ENCODE measurements at places on chromosomes 4 and X. TPM values are rescaled to one million over a fixed set of nuclear protein-coding genes. Genes with fewer than 3 reads are reported as not detected.

GRCh38 chr4:72895408-72895807 lies 174.1 kb downstream of the COX18 start:
- no peak overlapping the region for H3K27ac ChIP-seq
- no peaks in the 10 kb centered on the region for H3K36me3 ChIP-seq

DNA sequence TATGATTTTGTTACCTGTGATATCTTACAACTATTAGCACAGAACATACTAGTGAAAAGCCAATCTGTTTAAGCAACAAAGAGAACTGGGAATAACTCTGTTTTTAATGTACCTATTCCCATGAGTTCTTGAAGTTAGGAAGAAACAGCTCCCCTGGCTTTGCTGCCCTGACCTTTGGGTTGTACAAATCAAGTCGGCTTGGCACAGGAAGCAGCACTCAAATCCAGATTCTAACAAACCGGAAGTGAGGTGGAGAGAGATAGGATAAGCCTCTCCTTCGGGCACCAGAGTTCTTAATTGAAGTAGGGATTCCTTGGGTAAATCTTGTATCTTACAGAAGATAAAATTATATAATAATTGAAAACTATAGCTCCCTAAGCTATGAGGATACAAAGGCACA lies 144.8 kb upstream of the CPEB2 start:
- H3K36me3 ChIP-seq = no peaks in the 10 kb centered on the region
- H3K27ac ChIP-seq = no peak overlapping the region
- no peak for DNase-seq
- no peaks in the 10 kb centered on the region for H3K27me3 ChIP-seq
- no peak overlapping the region for H3K4me3 ChIP-seq

DNA sequence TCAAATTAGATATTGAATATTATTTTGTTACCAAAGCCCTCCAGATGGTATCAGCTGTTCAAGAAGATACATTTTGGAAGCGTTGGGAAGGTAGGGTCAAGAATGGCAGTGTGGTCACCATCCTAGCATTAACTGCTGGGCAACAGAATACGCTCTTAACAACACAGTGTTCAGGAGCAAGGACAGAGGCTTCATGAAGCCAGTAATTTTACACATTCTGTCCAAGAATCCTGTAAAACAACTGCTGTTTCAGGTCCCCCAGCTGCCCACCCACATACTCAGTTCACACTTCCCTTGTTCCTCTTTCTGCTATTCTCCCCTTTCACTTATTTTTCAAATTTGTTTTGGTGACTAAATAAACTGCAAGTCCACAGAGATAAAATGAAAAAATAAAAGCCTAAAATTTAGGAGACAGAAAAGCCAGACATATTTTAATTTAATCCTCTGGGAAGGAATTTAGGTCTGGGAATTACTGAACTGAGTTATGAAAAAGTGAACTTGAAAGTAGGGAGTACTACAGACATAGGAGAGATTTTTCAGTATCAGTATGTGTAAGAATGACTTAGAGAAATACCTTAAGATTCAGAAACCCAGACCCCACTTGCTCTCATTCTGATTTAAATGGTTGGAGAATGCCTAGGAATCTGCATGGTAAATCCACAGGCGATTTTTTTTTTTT lies 406.7 kb downstream of the MAPK10 start:
- no peaks in the 10 kb centered on the region for H3K36me3 ChIP-seq
- DNase-seq = no peak
- no peak overlapping the region for H3K4me3 ChIP-seq
- no peaks in the 10 kb centered on the region for H3K27me3 ChIP-seq
- no peaks in the 10 kb centered on the region for H3K4me1 ChIP-seq

GRCh38 chr4:176824645-176825366 lies 32.1 kb upstream of the VEGFC start:
- no peak for DNase-seq
- no peak overlapping the region for H3K4me3 ChIP-seq
- H3K27ac ChIP-seq = no peak overlapping the region
- no peaks in the 10 kb centered on the region for H3K36me3 ChIP-seq

GRCh38 chrX:100600340-100600739 lies 15.6 kb downstream of the TNMD start:
- H3K27ac ChIP-seq = no peak overlapping the region
- no peaks in the 10 kb centered on the region for H3K36me3 ChIP-seq
- no peak overlapping the region for H3K4me3 ChIP-seq
- no peaks in the 10 kb centered on the region for H3K4me1 ChIP-seq
- DNase-seq = no peak

DNA sequence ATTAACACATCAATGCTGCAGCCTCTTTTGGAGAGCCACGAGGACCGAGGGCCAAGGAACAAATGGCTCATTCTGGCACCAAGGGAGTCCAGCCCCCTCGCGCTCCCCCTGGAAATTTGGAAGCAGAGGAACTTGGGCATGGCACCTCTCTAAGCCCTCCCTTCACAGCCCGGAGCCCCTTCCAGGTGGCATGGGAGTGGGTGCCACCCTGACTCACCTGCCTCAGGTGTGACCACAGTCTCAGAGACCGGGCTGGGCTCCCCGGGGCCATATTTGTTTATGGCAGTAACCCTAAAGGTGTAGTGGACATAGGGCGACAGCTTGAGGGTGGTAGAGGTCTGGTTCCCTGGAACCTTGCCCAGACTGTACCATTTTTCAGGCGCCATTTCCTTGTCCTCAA lies 18.8 kb downstream of the L1CAM start:
- no peaks in the 10 kb centered on the region for H3K36me3 ChIP-seq
- no peaks in the 10 kb centered on the region for H3K27me3 ChIP-seq
- no peaks in the 10 kb centered on the region for H3K4me1 ChIP-seq
- H3K27ac ChIP-seq = no peak overlapping the region

GRCh38 chr4:74632634-74633033 lies 161.7 kb downstream of the BTC start:
- H3K27ac ChIP-seq = no peak overlapping the region
- no peaks in the 10 kb centered on the region for H3K27me3 ChIP-seq
- H3K36me3 ChIP-seq = no peaks in the 10 kb centered on the region
- peak; percentile 63 for DNase-seq

GRCh38 chr4:126541820-126542219 lies 1090.9 kb upstream of the INTU start:
- H3K27me3 ChIP-seq = no peaks in the 10 kb centered on the region
- no peak overlapping the region for H3K4me3 ChIP-seq
- H3K4me1 ChIP-seq = no peaks in the 10 kb centered on the region
- no peak overlapping the region for H3K27ac ChIP-seq
- no peak for DNase-seq
- H3K36me3 ChIP-seq = no peaks in the 10 kb centered on the region

GRCh38 chrX:74291577-74291963 lies 12.4 kb upstream of the ZCCHC13 start:
- peak overlapping the region; percentile 94 for H3K4me3 ChIP-seq
- no peaks in the 10 kb centered on the region for H3K27me3 ChIP-seq
- H3K4me1 ChIP-seq = peaks cover 9% of the 10 kb centered on the region
- H3K27ac ChIP-seq = peak overlapping the region; percentile 82

- no peak overlapping the region for H3K4me3 ChIP-seq
- no peak overlapping the region for H3K27ac ChIP-seq
- no peaks in the 10 kb centered on the region for H3K27me3 ChIP-seq
- H3K36me3 ChIP-seq = peaks cover 45% of the 10 kb centered on the region
- no peak for DNase-seq
These were observed 60.8 kb downstream of the USP9X start for GRCh38 chrX:41145920-41146608.

- no peaks in the 10 kb centered on the region for H3K36me3 ChIP-seq
- H3K27me3 ChIP-seq = no peaks in the 10 kb centered on the region
- H3K4me1 ChIP-seq = no peaks in the 10 kb centered on the region
- no peak for DNase-seq
These were observed 22.7 kb downstream of the BST1 start for GRCh38 chr4:15725608-15726007.

DNA sequence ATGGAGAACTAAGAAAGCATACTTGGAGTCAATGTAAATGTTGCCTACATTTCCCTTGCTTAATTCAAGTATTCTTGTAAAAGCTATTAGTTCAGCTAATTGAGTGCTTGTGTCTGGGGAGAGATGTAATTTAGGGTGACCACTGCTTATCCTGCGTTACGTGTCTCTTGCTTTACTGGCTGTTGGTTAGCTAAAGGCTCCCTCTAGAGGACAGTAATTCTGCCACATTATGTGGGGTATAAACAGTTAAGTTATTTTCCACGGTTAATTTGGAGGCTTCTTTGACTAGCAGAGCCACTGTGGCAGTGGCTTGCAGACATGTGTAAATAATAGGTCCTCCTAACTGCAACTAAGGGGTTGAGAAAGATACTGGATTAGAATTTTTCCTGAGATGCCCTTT lies 25.3 kb upstream of the NAF1 start:
- no peaks in the 10 kb centered on the region for H3K36me3 ChIP-seq
- H3K4me3 ChIP-seq = no peak overlapping the region
- H3K27me3 ChIP-seq = no peaks in the 10 kb centered on the region
- H3K27ac ChIP-seq = no peak overlapping the region
- no peak for DNase-seq

DNA sequence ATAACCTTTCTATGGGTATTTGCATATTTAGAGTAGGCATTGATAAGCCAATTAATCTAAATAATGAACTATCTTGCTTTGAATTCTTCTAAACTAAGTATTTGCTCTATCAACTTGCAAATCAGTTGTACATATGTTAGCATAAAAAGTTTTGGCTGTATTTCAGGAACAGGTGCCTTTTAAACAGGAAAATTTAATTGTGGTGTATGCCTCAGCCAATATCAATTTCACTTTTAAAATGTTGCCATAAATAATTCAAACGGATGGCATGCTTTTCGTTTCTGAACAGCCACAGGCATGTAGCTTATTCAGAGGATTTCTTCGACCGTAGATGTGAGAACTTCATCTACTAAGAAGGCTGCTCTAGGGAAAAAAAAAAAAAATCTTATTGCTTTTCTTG lies 99.9 kb downstream of the DCLK2 start:
- no peaks in the 10 kb centered on the region for H3K4me1 ChIP-seq
- no peaks in the 10 kb centered on the region for H3K36me3 ChIP-seq
- no peak for DNase-seq
- no peak overlapping the region for H3K27ac ChIP-seq
- no peaks in the 10 kb centered on the region for H3K27me3 ChIP-seq
- no peak overlapping the region for H3K4me3 ChIP-seq

DNA sequence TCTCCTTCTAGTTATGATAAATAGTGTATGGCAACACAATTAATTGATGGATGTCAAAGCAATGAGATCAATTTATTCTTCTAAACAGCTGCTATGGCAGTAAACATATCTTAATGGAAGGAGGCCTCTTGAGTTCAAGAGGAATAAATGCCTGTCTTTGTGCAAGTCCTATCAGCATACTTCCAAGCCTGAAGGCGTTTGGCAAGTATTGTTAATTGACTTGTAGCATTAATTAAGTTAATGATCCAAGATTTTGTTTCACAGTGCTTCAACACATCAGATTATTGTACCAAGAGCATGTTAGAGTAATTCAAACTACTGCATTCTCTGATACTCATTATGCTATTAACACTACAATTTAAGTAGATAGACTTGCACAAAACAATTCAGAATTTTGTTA lies 144.8 kb downstream of the FAT4 start:
- DNase-seq = no peak
- H3K27me3 ChIP-seq = no peaks in the 10 kb centered on the region
- no peaks in the 10 kb centered on the region for H3K4me1 ChIP-seq
- H3K4me3 ChIP-seq = no peak overlapping the region
- no peak overlapping the region for H3K27ac ChIP-seq

- H3K36me3 ChIP-seq = no peaks in the 10 kb centered on the region
- H3K4me3 ChIP-seq = no peak overlapping the region
- no peak for DNase-seq
- no peak overlapping the region for H3K27ac ChIP-seq
- H3K4me1 ChIP-seq = no peaks in the 10 kb centered on the region
- H3K27me3 ChIP-seq = no peaks in the 10 kb centered on the region
These were observed 803.4 kb downstream of the TRIML1 start for GRCh38 chr4:188942606-188943005.

DNA sequence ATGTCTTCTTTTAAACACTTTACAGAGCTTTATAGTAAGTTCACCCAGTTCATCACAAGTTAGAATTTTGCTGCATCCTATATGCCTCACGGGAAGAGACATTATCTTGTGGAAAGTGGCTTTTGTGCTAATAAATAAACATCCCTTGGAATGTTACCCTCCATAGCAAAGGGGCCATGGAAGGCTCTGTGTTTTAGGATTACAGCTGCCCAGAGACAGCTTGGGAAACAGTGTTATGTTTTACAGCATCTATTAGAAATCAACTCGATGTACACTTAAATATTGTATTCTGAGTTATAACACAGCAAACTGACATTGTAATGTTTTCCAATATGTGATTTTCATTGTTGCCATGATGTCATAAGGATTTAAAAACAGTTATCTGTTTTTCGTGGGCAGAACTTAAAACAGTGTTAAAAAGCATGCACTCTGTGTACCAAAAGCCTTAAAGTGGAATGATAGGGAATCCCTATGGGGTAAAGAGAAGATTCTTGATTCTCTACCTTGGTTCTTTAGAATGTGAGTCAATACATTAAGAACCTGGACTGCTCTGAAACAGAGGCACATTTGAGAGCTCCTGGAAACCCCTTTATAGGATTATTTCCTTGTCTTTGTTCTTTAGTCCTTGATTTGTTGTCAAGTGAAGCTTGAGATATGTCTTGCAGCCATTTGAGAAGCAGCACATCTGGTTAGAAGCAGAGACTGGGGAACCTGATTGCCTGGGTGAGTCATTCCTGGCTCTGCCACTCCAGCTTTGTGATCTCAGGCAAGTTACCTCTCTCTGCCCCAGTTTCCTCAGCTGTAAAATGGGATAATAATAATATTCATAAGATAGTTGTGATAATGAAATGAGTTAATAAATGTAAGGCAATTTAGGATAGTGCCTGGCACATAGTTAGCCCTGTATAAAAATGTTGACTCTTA lies 41.6 kb downstream of the ARHGAP10 start:
- no peak overlapping the region for H3K27ac ChIP-seq
- H3K4me3 ChIP-seq = no peak overlapping the region
- H3K27me3 ChIP-seq = no peaks in the 10 kb centered on the region
- no peaks in the 10 kb centered on the region for H3K36me3 ChIP-seq

DNA sequence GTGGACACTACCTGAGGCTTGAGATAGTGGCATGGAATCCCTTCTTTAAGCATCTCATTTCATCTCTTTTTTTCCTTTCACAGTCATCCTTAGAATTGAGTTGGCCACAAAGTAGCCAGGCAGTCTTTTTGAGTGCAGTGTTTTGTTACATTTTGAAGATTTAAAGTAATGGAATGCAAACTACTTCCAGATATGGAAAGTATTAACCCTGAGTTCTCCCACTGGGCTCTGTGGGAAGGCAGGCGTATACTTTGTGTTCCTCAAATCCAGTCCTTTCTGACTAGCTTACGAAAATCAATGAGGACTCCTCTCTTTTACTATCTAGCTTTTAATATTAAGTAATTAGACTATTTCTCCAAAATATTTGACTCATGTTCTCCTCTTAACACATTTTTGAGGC lies 29.9 kb downstream of the PCDH10 start:
- no peaks in the 10 kb centered on the region for H3K4me1 ChIP-seq
- no peaks in the 10 kb centered on the region for H3K27me3 ChIP-seq
- H3K27ac ChIP-seq = no peak overlapping the region
- no peak for DNase-seq
- H3K4me3 ChIP-seq = no peak overlapping the region

The BEX2 gene
- total RNA-seq = 47.0 TPM

The CFP gene
- total RNA-seq = 44.8 TPM

The VSIG1 gene
- 5.1 TPM for total RNA-seq

The PTPN13 gene
- total RNA-seq = 0.05 TPM

The P2RY8 gene
- total RNA-seq = 158 TPM

Measured in naive thymus-derived CD4-positive, alpha-beta T cell (primary cell).